Thymus (tissue), 14 donors: ENCODE measurements at places on chromosomes 7 and 10.

DNA sequence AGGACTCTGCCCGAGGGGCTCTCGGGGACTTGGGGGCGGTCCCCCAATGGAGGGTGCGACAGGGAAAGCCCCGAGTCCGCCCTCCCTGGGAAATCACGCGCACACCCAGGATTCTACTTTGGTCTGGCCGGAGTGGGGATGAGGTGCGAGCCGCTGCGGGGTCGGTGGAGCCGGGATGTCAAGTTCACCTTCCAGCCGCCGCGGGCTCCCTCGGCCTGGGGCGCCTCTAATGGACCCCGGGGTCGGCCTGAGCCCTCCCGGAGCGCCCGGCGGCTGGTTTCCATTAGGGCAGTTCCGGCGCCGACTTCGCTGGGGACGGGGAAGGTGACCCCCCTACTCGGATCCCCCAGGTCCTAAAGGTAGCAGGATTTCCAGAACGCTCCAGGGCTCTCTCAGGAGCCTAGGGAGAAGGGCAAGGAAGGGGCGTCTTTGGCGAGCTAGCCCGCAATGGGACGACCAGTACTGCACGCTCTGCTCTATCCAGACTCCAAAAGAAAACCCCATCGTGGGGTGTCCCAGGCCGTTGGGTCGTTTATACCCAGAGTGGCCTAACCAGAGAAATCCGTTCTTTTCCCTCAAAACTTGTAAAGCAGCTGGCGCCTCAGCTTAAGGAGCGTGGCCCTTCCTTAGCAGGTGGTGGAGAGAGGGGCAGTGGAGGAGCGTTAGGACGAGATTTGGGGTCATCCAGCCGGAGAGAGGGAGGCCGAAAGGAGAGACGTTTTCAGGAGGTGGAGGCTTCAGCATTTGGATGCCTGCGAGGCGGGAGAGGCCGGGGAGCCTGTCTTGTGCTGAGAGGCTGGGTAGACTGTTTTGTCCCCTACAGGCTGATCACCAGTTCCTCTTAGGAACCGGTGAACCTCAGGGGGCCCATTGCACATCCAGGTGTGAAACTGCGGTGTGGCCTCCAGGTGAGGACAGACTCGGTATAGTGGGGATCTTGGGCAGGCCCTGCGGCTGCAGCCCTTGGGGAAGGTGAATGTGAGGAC is 860 bp upstream of the WDR86 start:
- DNase-seq, result no peak

- no peak for DNase-seq
Observed at GRCh38 chr10:14093730-14094484, 236.8 kb downstream of the FRMD4A start.

- DNase-seq, result no peak
Observed at GRCh38 chr10:11879387-11880094, 56.4 kb downstream of the PROSER2 start.

GRCh38 chr7:27435461-27435860 is 192.9 kb downstream of the EVX1 start:
- DNase-seq, result no peak

GRCh38 chr10:90977855-90978486 is 57.1 kb upstream of the ANKRD1 start:
- no peak for DNase-seq

DNA sequence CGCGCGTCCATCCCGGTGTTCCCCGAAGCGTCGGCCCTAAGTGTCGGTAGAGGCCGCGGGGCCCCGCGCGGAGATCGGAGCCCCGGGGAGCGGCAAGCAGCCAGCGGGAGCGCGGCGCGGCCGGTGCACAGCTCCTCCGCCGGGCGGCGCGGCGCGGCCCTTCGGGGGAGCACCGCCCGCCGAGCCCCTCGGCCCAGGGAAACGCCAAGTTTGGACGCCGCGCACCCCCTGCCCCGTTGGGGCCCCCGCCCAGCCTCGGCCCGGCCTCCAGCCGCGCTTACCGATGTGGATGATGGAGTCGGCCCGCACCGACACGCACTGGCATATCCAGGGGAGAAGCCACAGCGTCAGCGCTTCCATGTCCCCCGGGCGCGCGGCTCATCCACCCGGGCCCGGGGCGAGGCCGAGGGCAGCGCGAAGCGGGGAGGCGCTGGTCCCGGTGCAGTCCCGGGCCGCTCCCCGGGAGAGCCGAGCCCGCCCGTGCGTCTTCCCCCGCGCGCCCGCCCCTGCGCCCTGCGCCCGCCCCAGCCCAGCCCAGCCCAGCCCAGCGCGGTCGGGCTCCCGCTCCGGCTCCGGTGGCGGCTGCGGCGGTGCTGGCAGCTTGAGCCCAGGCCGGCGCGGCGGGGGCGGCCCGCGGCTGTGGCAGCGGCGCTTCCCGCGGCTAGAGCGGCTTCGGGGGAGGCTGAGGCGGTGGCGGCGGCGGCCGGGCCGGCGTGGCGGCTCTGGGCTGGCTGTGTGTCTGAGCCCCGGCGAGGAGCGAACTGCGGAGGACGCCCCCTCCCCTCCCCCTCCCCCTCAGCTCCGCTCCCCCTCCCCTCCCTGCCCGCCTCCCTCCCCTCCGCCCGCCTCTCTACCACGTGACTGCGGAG is at the start of gene GRID1:
Gene GRID1, minus strand, starts transcription at position 763 of the 869 bp plus-strand sequence.
- DNase-seq, result no peak

- DNase-seq, result no peak
Observed at GRCh38 chr7:56026538-56026937, 24.7 kb downstream of the PSPH start.

- no peak for DNase-seq
Observed at GRCh38 chr10:89055159-89055558, 64.6 kb downstream of the FAS start.

DNA sequence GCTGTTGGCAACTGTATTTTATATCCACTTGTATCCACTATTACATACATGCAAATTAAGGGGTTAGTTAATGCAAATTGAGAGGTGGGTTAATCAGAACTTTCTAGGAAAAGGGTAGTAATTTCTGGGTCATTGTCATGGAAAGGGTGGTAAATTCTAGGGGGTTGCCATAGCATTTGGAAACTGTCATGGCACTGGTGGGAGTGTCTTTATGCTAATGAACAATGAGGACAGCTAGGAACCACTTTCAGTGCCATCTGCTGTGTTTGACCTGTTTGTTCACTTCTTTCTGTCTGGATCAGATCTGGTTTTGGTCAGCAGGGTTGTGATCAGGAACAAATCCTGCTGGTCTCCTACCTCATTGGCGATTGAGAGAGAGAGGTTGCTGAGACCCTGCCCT is 283.3 kb upstream of the PRKCQ start:
- no peak for DNase-seq

DNA sequence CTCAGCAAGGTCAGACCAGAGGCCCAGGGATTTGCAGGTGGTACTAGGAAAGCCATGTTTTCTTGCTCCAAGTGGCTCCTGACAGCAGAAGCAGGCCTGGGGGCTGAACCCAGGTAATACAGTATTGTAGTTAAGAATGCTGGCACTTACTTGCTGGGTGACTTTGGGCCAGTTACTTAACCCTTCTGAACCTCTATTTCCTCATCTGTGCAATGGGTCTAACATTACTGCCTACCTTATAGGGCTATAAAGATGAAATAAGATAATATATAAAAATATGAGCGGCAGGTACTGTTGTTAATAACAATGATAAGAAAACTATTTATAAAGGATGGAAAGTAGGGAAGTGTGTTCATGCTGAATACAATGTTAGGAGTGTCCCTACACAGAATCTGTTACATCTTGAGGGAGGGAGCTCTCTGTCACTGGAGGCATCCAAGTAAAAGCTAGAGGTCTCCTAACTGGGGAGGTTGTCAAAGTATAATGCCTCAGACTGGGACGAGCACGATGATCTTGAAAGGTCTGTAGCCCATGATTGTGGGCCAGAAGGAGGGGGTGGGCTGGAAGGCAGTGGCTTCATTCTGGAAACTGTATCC is 26.9 kb downstream of the ADAMTS14 start:
- no peak for DNase-seq

GRCh38 chr7:91899563-91899962 is 19.1 kb upstream of the MTERF1 start:
- no peak for DNase-seq

DNA sequence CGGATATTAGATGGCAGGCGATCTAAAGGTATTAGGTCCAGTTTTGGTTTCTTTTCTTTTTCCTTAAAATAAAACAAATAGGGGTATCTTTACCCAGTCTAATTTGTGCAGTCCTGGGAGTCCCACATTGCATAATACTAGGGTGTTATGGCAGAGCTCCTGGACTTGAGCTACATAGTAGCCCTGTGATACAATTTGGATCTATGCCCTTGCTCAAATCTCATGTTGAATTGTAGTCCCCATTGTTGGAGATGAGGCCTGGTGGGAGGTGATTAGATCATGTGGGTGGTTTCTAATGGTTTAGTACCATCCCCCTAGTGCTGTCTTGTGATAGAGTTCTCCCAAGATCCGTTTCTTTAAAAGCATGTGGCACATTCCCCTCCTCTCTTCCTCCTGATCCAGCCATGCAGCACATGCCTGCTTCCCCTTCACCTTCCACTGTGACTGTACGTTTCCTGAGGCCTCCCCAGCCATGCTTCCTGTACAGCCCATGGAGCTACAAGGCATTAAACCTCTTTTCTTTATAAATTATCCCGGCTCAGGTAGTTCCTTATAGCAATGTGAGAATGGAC is 141.9 kb downstream of the RPS24 start:
- DNase-seq, result no peak

DNA sequence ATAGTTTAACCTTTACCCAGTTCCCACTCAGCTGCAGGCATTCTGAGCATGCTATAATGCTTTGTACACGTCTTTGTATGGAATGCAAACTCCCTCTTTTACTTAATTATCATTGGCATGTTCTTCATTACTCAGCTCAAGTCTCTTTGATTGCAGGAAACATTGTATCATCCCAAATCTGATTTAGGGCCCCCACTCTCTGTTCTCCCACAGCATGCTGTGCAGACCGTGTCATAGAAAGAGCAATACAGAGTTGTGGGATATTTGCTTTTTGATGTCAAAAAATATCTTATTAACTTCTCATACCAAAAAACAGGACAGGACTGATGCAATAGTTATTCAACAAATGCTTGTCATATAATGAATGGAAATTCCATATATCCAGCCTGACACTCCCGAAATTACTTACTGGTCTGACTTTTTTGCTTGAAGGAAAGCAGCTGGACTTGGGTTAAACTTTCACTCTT is 1081.5 kb upstream of the C7orf33 start:
- no peak for DNase-seq

- DNase-seq, result no peak
Observed at GRCh38 chr7:122902751-122903495, 16.7 kb upstream of the CADPS2 start.

GRCh38 chr7:47591655-47592572 is 10.0 kb upstream of the TNS3 start:
- no peak for DNase-seq

- DNase-seq, result no peak
Observed at GRCh38 chr10:42972946-42973345, 103.9 kb upstream of the RET start.

DNA sequence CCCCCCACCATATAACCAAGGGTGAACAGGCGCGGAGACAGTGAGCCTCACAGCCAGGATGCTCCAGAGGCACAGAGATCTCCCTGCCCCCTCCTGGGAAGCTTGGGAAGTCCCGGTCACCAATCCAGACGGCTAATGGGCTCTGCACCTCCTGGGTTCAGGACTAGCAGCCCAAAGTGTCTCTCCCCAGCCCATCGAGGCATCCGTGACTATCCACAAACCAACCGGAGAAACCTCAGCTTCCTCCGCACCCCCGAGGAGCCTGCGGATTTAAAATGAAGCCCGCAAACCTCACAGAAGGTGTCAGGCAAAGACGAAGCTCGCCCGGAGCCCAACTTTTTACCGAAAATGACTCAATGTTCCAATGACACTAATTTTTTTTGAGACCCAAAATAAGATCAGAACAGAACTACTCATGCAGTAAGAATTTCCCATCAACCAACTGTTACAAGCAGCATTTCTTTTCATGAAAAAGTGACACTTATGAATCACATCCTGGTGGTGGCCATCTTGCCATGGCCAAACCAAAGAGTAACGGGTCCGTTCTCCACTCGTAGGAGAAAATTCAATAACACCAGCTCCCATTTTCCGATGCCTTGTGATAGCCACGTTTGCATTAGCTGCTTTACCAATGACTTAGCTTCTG is 6.0 kb downstream of the PDGFA start:
- no peak for DNase-seq

DNA sequence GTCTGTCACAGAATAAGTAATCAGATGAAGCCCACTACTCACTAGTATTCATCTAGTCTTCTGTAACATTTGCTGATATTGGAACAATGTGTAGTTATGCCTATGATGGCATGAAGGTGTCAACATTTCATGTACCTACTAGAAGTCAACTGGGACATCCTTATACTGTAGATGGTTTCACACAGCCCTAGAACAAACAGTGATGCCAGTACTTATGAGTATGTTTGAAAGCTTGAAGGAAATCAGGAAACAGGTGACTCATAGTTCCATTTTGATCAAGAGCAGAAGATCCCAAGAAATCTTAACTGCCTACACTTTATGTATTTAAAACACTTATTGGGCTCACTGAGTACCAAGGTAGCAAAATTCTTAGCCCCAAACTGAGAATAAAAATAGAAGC is 1519.6 kb downstream of the REEP3 start:
- no peak for DNase-seq

DNA sequence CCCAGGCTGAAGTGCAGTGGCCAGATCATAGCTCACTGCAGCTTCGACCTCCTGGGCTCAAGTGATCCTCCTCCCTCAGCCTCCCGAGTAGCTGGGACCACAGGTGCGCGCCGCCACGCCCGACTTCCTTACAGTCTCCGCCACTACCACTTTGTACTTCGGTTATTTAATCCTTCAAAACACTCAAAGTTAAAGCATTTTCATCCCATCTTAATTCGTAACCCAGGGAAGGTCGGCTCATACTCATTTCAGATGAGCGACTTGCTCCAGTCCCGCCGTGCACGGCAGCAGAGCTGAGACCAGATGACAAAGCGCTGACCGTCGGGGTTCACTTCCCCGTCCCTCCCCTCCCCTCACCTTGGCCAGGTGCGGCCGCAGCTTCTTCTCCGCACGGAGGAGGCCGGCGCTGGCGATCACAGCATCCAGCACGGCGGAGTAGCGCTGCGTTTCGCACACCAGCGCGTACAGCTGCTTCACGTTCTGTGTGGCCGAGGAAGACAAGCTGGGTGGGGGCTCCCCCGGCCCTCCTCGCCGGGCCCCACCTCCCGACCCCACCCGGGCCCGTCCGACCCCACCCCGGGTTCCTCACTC is 457 bp downstream of the NSUN5 start:
- DNase-seq, result no peak

DNA sequence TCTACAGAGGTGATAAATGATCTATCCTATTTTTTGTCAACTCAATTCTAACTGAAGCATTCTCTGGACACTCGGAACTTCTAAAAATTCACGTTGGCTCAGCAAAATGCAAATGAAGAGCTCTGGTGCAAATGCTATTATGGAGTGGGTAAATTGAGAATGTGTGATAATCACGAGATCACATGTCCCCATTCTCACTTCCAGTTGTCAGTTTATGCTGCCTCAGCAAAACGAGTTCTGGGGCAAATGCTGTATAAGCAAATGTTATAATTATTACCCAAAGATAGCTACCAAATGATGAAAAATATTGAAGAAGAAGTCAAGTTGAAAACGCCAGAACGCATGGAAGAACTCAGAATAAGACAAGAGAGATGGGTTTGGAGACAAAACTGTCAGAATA is 29.4 kb downstream of the AKR1B1 start:
- no peak for DNase-seq
